ENCODE measurements at places on chromosomes 16 and 17.

DNA sequence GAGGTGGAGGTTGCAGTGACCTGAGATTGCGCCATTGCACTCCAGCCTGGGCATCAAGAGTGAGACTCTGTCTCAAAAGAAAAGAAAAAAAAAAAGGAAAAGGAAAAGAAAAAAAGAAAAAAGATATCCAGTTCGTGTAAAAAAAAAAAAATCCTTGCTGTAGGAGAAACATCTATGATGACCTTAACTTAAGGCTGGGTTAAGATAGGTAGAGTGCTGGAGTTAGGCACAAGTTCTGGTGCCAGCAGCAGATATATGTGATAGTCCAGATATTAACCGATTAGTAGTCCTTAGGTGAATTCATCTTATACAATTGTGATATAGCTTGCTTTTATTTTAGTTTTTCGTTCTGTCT is 17.2 kb downstream of the PSMD11 start:
- no peak for DNase-seq

- no peak for DNase-seq
Observed at GRCh38 chr16:49781401-49781800, 74.5 kb downstream of the ZNF423 start.

GRCh38 chr17:60372790-60373483 is 19.0 kb downstream of the USP32 start:
- DNase-seq: peak; percentile 44

GRCh38 chr16:79601092-79601930 is 774 bp upstream of the MAF start:
- no peak for DNase-seq

- DNase-seq: peak; percentile 83
Observed at GRCh38 chr17:81684442-81684911, 666 bp downstream of the HGS start.

GRCh38 chr17:47279062-47279801 is 25.6 kb downstream of the ITGB3 start:
- peak; percentile 96 for DNase-seq

DNA sequence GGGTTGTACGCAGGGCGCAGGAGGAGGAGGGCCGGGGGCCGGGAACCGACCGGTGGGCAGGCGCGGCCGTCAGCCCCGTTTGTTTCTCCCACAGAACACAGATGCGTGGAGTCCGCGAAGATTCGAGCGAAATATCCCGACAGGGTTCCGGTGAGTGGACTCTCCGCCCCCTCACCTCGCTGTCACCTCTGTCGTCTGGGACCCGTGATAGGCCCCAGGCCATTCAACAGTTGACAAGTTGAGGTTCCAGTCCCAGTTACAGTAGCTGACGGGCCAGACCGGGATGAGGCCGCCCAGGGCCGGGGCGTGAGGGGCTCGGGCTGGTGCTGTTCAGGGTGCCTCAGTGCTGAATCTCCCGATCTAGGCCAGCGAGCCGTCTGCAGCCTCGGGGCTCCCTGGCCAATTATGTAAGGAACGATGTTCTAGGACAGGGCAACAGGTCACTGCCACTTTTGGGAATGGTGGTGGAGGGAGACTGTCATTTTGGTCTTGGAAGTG is 628 bp downstream of the GABARAPL2 start:
- DNase-seq: no peak

DNA sequence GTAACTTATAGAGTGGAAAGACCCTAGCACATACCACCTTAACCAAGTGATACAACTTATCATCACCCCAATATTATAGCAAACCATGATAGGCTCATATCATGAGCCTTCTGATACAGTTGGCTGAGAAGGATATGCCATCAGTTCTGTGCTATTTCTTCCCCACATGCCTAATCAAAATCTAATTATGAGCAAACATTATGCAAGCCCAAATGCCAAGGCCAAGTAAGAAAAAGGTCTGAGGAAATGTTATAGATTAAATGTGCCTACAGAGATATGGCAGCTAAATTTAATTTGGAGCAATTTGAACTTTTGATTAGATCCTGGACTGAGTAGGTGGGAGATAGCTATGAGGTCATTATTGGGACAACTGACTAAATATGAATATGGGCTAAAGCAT is 225.9 kb upstream of the PMFBP1 start:
- DNase-seq: no peak

DNA sequence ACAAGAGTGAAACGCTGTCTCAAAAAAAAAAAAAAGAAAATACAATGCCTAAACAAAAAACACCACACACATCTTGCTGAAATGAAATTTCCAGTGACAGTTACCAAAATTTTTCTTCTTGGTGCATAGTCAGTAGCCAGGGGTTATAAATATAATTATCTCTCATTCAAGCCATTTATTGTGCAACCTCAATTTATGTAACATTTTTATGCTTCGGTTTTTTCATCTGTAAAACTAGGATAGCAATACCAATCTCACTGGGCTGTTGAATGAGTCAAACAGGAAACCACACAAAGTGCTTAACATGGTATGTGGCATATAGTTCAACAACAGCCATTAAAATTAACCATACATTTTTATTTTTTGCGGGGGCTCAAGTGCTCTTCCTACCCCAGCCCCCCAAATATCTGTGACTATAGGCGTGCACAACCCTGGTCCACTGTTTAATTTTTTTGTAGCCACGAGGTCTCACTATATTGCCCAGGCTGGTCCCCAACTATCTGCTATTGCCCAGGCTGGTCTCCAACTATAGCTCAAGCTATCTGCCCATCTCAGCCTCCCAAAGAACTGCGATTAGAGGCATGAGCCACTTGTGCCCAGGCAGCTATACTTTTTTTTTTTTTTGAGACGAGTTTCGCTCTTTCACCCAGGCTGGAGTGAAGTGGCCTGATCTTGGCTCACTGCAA is 2.6 kb downstream of the COG4 start:
- DNase-seq: peak; percentile 38

DNA sequence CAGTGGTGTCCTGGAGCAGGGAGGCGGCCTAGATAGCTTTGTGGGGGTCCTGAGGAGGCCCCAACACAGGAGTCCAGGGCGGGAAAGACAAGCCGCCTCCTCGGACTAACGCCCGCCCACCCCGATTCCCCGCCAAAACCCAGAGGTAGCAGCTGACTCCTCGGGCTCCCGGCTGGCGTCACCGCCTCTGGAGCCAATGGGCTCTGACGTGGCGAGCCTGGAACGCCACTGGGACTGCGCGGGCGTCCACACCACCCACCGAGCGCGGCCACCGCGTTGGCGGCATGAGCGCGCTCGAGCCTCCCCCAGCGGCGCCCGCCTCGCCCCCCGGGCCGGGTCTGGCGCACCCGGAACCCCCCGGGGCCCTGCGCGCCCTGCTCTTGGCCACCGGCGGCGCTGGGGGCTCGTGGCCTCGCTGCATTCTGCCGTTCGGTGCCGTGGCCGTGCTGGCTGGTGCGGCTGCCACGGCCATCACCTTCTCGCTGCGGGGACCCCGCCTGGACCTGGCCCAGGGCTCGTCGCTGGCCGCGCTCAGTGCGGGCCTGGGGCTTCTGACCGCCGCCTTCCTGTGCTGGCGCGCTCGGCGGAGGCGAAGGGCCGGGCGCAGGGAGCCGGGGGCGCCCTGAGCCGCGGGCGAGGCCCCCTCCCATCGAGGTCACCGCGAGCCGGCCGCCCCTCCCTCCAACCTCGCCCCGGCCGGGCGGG is 3.4 kb upstream of the NTN3 start:
- DNase-seq: peak; percentile 63

- no peak for DNase-seq
Observed at GRCh38 chr16:61324044-61324443, 712.2 kb downstream of the CDH8 start.

GRCh38 chr17:80292521-80292971 is 31.9 kb downstream of the RNF213 start:
- DNase-seq: no peak

DNA sequence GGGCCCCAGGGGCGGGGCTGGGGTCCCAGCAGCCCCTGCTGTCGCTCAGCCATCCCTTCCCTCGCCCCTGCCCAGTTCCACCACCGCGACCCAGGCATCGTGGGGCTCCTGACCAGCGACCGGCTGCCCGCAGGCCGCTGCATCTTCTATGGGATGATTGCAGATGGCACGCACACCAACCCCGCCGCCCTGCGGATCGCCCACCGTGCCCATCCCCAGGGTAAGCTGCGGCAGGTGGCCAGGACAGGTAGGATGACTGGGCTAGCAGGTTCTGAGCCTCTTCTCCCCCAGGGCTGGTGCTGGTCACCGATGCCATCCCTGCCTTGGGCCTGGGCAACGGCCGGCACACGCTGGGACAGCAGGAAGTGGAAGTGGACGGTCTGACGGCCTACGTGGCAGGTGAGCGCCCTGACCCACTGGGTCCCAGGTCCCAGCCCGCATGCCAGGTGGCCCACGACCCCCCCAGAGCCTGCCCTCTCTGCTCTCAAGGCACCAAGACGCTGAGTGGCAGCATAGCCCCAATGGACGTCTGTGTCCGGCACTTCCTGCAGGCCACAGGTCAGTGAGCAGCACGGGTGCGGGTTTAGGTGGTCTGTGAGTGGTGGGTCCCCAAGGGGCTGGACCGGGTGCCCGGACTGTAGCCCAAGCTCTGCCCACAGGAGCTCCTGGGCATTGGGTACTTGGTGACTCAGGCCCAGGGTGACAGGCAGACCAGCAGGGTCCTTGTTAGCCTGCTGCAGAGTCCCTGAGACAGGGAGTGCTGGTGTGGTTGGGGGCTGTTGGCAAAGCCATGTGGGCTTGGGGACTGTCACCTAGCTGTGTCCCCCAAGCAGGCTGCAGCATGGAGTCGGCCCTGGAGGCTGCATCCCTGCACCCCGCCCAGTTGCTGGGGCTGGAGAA is 2.8 kb downstream of the CEMP1 start:
- DNase-seq: no peak

DNA sequence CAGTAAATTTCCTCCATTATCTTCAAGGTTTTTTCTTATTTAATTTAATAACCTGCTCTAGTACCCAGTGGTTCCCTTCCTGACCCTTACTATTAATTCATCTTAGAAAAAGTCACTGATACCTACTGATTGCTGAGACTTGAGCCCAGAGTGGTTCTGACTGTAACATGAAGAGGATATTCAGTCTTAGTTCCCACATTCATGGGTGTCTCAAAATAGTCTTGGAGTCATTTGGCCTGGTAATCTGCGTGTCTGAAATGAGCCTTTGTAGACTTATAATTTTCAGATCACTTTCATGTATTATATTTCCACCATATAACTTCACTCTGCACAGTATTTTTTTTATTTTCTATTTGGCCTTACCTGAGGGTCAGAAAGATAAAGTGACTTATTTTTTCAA is 732.0 kb upstream of the KIF2B start:
- no peak for DNase-seq

DNA sequence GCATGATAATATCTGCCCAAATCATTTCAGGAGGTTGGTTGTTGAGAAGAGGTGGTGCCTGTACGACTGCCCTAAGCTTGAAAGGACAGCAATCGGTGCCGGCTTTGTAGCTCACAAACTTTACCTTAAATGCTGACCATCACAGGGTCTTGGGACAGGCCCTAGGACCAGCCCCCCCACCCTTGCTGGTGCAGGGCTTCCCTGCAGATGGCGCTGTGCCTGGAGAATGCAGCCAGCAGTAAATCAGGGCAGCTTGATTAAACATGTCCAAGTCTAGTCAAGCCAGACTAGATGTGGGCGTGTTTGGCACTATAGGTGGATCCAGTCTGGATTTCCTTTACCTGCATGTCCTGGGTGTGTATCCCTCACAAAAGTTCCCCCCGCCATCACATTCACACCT is 135.5 kb upstream of the CRHR1 start:
- DNase-seq: no peak

GRCh38 chr17:83067718-83068261 is 11.6 kb upstream of the METRNL start:
- DNase-seq: no peak

DNA sequence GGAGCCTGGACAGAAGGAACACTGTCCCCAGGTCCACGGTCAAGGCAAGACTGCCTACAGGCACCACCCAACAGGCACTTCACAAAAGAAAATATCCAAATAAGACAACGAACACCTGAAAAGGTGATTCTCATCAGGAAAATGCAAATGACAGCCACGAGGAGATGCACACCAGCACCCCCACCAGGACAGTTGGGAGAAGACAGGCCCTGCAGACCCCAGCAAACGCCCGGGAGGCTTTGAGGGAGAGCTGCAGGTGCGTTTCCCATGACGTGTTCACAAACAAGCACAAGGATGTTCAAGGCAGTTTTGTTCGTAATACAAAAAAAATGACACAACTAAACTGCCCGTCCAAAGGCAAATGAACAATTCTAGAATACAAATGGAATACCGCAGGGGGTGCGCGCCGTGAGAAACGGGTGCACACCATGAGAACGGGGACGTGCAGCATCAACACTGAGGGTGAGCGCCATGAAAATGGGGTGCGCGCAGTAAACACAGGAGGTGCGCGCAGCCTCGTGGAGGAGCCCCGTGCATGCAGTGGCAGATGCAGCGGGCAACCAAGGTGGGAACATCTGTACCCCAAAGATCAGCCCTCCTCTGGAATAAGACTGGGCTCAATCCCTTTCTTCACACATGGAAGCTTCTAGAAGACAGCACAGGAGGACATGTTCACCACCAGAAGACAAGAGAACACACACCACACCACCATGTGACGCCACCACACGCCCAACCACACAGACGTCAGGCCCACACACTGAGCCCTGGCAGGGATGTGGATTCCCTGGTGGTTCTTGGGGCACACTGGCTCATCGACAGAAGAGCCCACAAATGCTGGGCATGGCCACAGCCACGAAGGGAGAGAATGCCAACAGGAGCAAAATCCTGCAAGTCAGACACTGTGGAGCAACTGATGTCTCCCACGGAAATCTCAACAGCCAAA is 91.2 kb downstream of the ZNF778 start:
- no peak for DNase-seq

DNA sequence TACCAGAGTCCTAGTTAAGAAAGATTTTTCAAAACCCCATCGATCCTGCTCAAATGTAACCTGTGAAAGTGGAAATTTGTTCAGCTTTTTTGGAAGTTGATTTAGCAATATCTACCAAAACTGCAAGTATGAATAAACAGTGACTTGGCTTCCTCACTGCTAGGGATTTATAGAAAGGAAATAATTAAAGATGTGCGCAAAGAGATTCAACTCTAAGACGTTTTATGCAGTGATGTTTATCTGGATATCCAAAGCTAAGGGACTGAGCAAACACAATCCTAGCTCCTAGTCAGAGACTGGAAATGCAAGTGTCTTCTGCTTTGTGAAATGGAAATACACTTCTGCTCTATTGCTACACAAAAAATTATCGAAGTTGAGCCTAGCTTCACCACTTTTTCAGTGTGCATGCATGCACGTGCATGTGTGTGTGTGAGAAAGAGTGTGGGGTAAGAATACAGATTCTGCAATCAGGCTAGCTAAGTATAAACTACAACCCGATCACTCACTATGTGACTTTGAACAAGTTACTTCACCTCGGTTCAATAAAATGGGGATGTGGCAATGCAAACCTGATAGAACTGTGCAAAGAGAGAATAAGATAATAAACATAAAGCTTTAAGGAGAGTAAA is 52.1 kb upstream of the FOXF1 start:
- no peak for DNase-seq

- DNase-seq: no peak
Observed at GRCh38 chr16:82329504-82330192, 159.6 kb upstream of the MPHOSPH6 start.

DNA sequence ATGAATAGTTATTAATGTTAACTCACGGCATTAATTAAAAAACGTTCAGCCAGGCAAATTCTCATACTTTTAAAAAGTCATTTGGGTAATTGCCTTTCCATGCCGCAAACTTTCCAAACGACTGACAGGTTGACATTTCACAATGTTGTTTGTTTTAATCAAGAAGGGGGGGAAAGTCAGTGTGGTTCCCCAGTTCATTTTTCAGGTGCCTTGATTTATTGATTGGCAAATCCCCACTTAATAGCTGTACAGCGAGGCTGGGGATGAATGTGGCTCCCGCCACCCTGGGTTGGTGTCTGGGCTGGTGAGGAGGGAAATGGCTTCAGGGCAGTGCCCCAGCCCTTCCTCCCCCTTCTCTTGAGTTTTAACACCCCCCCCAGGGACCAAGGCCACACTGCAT is 318.0 kb downstream of the SOX9 start:
- no peak for DNase-seq
